ENCODE measurements at places on chromosomes 12 and 14.

DNA sequence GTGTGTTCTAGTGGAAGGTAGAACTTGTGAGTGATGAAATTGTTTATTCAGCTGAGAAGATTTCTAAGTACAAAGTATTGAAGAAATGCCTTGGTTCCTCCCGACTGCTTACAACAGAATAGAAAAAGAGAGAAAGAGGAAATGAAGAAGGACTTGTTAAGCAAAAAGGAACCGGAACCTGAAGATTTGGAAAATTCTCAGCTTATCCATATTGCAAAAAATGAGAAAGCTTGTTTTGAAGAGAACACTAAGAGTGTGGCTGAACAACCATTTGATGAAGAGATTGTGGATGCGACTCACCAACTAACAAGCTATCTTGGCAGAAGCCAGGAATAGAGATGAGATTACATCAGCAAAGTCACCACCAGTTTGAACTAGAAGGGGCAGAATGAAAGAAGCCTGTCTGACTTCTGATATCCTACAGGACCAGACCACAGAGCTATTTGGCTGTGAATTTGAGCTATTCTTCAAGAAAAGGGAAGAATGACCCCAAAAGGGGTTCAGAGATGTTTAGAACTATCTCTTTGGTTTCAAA lies 15.1 kb downstream of the NDUFA9 start:
- DNase-seq = no peak

GRCh38 chr12:120229487-120230325 lies 28.8 kb upstream of the RPLP0 start:
- DNase-seq = no peak

DNA sequence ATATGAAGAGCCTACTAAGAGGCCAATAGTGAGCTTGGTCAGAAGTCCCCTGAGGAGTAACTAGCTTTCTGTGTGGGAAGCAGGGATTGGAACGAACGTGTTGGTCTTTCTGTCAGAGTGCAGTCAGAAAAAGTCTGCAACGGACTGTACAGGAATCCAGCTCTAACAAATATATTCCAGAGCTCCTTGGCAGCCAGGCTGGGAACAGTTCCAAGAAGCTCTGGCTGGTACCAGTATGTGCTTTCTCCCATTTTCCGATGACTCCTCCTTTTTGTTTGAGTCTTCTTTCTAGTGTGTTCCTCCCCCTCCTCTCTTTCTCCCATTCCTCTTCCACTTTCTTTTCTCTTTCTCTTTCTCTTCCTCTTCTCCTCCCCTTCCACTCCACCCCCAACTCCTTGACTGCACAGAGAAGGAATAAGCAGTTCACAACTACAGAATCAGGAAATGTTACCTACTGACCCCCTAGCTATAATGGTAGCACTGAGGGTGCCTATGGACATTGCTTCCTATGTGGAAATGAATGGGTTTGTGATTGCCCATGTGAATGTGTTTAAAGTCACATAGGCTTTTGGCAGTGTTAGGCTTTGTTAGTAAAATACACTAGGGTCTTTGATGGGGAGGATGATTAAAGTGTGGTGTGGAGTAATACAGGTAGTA lies 59.9 kb downstream of the TTLL5 start:
- no peak for DNase-seq

- no peak for DNase-seq
Observed at GRCh38 chr12:80045594-80045993, 53.7 kb upstream of the OTOGL start.

- DNase-seq = no peak
Observed at GRCh38 chr14:29930283-29930682, 2.6 kb upstream of the PRKD1 start.

DNA sequence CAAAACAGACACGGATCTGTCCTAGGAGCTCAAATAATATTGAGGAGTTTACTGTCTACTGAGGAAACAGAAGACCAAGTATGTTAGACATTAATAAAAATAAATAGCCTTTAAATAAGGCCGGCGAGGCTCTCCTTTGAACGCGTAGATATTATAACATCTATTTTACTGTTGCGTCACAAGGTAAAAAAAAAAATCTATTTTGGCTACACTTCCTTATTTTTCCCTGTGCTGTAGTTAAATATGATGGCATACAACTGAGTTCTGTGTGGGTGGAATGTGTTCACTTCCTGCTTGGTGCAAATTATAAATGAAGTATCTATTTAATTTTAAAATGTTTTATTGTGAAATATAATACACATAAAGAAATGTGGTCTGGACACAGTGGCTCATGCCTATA lies 17.2 kb upstream of the RAD52 start:
- no peak for DNase-seq

GRCh38 chr12:16586350-16587109 lies 19.4 kb downstream of the LMO3 start:
- no peak for DNase-seq

GRCh38 chr14:47857646-47858045 lies 182.2 kb upstream of the MDGA2 start:
- DNase-seq = no peak

- DNase-seq = no peak
Observed at GRCh38 chr12:67299926-67300325, 30.8 kb downstream of the CAND1 start.

- DNase-seq = no peak
Observed at GRCh38 chr12:112170376-112170775, 45.0 kb downstream of the TRAFD1 start.

DNA sequence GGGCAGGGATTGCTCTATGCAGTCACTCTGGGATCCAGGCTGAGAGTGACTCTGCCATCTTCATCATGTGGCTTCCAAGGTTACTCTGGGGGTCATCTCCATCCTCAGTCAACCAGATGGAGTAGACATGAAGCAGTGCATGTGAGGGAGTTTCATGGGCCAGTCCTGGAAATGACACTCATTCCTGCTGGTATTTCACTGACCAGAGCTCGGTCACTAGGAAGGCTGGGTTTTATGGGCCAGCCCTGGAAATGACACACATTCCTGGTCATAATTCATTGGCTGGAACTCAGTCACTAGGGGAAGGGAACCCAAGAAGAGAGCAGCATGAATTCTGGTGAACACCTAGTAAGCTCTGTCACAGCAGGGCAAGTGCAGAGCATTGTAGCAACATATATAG lies 144.7 kb downstream of the SMOC1 start:
- DNase-seq = no peak

- DNase-seq = no peak
Observed at GRCh38 chr14:69580009-69580577, 5.4 kb upstream of the CCDC177 start.

GRCh38 chr12:54460317-54460923 lies 13.0 kb downstream of the GTSF1 start:
- DNase-seq = no peak

DNA sequence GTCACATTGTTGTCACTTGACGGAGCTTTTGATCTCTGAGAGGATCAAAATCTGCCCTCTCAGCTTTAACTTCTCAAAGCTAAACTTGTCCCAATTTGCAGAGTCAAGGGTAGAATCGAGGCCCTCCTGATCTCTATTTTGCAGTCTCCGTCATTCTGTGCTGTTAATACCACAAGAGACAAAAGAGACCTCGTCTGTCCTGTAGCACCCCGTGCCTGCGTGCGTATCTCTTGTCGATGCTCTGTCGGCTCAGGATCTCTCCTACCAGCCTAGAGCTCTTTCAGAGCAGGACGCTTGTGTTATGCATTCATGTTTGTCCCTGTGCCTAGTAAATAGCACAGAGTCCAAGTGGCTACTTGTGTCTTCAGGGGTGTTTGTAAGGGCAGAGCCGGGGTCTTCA lies 5.1 kb downstream of the EVL start:
- no peak for DNase-seq

DNA sequence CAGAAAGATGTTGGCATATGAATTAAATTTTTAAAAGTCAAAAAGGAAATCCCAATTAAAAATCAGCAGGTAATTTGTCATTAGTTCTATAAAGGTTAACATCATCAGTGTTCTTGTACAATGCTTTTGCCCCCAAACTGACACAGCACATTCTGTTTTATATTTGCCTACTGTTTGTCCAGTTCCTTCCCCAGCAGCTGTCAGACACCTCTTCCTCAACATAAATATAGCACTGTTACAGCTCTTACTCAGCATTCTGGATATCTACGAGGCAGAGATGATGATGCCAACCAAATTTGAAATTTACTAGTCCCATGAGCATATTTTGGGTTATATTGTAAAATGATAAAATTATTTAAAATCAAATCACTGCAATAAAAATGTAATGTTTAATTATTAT lies 124.6 kb downstream of the SINHCAF start:
- DNase-seq = no peak

- DNase-seq = no peak
Observed at GRCh38 chr14:73452341-73453186, 5.8 kb downstream of the NUMB start.

- no peak for DNase-seq
Observed at GRCh38 chr14:101017806-101018560, 114.5 kb upstream of the RTL1 start.

DNA sequence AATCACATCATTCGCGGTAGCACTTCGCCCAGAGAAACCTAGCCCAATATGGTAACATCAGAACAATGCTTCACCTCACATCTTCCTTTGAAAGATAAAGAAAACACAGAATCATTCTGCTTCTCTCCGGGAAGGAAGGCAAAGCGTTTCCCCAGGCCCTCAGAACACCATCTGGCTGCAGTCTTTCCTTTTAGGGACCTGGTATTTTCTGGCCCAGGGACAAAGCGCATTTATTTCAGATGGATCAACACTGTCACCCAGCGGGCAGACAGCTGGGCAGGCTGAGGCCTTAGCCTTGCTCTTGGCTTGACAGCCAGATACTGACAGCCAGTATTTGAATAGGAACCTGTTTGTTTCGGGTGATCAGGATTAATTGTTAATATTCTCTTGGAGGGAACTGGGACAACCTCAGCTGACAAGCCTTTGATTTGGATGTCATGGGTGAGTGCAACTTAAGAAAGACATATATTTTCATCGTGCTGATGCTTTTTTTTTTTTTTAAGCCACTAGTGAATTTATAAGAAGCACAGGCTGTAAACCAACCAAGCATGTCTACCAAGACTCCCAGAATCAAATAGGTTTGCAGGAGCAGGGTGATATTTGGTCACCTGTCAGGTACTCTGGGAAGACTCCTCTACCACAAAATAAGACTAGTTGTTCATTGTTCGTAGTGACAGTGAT lies 118.9 kb downstream of the VEZT start:
- DNase-seq = no peak

DNA sequence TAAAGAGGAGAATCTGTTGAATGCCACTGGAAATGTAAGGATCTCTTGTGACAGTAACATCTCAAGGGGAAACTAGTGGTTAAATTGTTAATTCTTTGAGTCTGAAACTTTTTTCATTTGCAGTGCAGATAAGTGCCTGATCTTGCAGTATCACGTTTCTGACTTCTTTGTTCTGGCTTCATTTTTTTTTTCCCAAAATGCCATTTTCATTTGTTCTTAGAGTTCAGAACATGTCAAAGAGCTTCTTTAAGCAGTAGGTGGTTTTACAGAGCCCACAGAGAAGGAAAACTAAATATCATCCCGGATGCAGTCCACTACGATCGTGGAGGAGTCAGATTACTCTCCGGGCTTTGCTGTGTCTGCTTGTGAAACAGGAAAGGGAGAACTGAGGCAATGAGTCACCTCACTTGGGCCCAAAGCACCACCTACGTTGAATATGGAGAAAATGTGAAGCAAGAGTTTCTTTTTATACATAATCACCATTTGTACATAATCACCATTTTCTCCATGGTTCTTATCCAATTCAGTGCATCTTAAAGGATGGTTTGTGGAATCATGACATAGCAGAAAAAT lies 43.9 kb downstream of the HMGA2 start:
- no peak for DNase-seq

DNA sequence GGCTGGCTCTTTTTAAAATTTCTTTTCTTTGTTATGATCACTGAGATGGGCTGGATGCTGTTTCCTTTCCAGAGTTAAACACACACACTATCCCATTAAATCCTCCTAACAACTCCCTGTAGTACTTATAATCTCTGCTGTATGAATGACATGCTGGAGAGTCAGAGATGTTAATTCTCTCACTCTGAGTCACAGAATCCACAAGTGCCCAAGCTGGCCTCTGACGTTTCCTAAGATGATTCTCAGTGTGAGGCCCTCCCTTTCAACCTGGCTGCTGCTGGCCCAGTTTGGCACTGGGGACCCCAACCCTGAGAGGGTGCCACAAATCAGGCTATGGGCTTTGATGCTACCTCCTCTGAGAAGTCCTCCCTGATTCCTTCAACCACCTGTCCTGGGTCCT lies 5.4 kb downstream of the NOS1 start:
- DNase-seq = no peak

DNA sequence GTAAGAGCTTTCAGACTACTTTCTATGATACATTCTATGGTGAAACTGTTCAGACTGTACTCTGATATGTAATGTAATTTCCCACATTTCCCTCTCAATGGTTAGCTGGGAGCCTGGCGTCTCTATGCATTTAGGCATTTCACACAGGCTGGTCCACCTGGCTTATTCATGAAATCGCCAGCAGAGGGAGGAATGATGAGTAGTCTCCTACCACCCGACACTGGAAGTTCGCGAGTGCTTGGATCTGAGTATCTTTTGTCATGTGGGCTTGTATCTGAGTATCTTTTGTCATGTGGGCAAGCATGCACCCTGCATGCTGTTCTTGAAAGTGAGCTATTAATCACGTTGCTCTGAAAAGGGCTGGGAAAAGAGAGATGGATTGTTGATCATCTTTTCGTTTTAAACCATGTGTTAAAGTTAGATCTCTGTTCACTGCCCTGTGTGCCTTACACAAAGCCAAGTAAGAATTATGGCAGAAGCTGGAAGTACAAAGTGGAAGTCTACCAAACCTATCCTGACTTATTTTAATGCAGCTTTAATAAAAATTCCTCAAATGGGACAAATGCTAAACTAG lies 235.0 kb downstream of the ATP23 start:
- DNase-seq = no peak

- no peak for DNase-seq
Observed at GRCh38 chr12:110107369-110108281, 16.5 kb upstream of the IFT81 start.

GRCh38 chr14:24351517-24351916 lies 11.7 kb upstream of the RIPK3 start:
- DNase-seq = no peak

GRCh38 chr12:42915426-42915825 lies 325.9 kb upstream of the PRICKLE1 start:
- no peak for DNase-seq

DNA sequence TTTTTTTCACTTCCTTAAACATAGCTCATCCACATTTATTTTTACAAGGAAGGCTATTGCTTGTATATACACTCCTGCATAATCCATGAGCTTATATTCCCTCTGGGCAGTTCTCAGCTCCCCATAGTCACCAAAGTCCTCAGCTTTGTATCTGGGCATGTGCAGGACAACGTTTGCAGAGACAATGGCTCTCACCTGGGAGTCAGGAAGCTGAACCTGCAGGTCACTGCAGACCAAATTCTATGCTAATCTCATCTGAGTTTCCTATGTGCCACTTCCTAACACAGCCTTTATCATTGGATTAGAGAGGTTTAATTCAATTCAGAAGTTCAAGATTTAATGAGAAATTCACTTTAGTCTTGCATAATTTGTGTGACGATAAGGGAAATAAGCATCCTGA lies 131.5 kb downstream of the KCNK10 start:
- DNase-seq = no peak

DNA sequence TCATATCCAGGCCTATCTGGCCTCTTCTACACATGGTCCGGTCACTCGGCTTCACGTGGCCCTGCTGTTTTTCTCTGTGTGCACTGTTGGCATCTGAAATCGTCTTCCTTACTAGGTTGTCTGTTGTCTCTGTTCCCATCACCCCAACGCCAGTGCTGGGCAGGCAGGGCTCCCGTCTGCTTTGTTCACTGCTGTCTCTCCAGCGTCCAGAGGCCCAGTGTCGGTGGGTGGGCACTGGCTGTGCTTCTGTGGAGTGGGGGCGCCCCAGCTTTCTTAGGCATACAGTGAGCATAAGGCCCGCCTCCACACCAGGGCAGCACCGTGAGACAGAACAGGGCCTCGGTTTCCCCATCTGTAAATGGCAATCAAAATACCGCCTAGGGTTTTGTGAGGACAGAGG lies 153.1 kb downstream of the BCL11B start:
- DNase-seq = no peak

Measured in stimulated activated CD8-positive, alpha-beta memory T cell treated with anti-CD3 and anti-CD28 coated beads, Interleukin-4, amount 100 ng/mL, for 24 hours (primary cell).